ENCODE measurements at places on chromosomes 16 and 17.

DNA sequence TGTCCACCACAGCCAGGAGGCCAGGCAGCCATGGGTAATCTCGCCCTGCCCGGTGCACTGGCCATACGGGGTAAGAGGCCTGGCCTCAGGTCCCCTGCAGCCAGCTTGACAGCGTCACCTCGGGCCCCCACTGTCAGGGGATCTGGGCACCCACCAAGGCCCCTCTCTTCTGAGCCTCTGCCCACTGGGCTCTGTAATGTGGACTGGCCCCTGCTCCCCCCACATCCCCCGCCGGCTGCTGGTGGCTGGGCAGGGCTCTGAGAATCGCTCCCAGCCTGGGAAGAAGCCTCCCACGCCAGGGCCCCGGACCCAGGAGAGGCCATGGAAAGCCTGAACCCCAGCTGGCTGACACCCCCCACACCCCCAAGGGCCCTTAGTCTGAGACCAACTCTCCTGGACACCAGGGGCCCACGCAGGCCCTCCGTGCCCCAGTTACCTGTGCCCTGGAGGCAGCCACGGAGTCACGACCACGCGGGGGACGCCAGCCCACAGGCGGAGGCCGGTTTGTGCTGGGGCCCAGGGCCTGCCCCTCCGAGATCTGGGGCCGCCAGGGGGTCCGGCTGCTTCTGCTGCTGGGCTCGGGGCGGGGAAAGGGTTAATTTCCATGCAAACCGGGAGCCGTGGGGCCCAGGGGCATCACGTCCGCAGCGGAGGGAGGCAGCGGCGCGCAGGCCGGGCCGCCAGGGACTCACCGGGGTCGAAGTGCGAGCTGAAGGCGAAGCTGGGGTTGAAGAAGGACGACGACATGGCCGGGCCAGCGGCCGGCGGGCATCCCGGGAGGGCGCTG lies at the start of gene PVALEF:
Gene PVALEF, plus strand, starts transcription at position 262 of the 787 bp plus-strand sequence. CDS start 15,720 bp downstream, outside the sequence.
- no peak for DNase-seq

- no peak for DNase-seq
Measured at GRCh38 chr17:7897090-7897489, 8.5 kb downstream of the CHD3 start.

DNA sequence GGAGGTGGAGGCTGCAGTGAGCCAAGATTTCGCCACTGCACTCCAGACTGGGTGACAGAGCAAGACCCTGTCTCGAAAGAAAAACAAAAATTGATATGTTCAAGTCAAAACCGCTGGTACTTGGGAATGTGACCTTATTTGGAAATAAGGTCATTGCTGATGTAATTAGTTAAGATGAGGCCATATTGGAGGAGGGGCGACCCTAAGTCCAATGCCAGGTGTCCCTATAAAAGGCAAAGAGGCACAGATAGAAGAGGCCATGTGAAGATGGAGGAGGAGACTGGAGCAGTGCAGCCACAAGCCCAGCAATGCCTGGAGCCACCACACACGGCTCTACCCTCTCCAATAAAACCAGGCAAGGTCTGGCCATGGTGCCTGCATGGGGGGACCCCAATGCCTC lies 50.8 kb upstream of the JPH3 start:
- DNase-seq = no peak

- DNase-seq = no peak
Measured at GRCh38 chr16:7398536-7398935, 65.9 kb downstream of the RBFOX1 start.

DNA sequence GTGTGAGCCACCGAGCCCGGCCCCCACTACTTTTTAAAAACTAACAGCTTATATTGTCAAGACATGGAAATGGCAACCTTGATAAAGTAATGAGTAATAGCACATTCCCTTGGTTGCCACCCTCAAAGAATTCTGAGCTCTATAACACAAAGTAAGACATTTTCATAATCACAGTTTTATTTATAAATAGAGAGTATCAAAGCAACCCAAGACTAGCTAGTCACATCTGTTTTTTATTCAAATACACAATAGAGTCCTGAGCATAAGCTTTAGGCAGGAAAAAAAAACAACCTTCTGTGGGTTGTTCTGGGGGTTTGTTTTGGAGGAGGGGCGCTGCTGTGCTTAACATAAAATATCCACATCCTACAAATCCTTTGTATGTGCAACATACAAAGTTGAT lies 68.7 kb downstream of the CEP95 start:
- DNase-seq = no peak

GRCh38 chr17:70646673-70647072 lies 477.3 kb downstream of the KCNJ2 start:
- DNase-seq = no peak

DNA sequence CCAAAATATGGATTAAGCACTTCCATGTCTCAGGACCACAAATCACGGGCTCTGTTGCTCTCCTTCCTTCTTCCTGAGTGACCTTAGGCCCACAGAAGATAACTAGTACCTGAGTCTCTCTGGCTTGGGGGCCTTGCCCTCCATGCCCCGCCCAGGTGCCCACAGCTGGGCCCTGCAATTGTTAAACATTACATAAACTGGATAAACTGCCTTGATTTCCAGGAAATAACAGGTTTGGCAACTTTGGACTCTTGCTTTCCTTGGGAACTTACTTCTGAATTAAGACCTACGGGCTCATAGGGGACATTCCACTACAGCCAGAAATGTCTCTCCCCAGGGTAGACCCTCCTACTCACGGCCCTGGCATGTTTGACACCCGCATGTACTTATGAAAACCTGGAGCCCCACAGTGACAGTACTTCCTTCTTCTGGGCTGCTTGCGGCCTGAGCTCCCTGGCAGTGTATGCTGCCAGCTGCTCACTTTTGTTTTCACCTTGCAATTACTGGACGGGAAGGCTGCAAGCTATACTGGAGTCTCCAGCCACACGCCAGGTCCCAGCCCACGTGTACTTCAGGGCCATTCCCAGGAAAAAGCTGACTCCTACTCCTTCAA lies 2.3 kb upstream of the UBALD2 start:
- DNase-seq = no peak

- DNase-seq = no peak
Measured at GRCh38 chr17:80695979-80696378, 151.3 kb downstream of the RPTOR start.
